ENCODE measurements at places on chromosomes 7 and 10.
A peak's percentile ranks its signal among the peaks of the same experiment; 100 is the strongest.

DNA sequence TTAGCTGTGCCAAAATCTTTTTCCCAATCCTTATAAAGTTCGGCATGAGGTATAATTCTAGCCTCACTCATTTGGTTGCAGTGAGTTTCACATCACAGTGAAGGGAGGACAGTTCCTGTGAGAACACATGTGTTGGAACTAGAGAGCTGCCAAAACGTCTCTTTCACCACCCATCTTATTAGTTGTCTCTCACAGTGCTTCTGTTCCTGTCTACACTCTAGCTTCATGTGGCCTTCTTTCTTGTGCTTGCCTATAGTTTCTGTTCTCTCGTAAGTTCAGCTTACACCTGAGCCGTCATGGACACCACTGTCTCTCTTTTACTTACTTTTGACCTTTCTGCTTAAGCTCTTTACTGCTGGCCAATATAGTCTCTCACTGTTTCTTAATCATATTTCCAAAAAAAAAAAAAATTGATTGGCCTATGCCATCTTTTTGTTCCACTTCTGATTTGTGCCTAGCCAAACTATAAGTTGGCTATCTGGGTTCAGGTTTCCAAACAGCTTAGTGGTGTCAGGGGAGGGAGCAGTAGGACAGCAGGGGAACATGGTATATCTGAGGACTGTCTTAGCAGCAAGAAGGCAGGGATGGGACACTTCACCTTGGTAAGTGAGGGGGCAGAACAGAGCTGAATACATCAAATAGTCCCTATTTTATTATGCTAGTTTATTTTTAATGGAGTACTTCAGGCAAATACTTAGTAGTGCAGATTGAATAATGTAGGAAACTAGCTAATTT is 38.0 kb downstream of the ZNRF2 start:
- DNase-seq: peak; percentile 28

DNA sequence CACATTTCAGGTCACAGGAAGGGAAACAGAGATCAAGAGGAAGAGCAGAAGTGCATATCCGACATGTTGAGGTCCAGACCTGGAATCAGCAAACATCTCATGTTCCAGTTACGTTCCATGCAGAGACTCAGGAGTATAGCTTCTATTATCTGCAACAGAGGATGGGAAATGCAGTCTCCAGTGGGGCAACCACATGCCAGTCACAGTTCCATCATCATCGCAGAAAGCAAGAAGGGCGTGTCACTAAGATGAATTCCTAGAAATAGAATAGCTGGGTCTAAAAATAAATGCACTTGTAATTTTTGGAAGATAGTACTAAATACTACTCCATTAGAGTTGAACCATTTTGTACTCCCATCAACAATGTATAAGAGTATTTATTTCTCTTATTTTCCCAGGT is 133.2 kb upstream of the MDFIC start:
- no peak for DNase-seq

- DNase-seq: no peak
Measured at GRCh38 chr7:95322854-95323253, 1.5 kb downstream of the PON1 start.

DNA sequence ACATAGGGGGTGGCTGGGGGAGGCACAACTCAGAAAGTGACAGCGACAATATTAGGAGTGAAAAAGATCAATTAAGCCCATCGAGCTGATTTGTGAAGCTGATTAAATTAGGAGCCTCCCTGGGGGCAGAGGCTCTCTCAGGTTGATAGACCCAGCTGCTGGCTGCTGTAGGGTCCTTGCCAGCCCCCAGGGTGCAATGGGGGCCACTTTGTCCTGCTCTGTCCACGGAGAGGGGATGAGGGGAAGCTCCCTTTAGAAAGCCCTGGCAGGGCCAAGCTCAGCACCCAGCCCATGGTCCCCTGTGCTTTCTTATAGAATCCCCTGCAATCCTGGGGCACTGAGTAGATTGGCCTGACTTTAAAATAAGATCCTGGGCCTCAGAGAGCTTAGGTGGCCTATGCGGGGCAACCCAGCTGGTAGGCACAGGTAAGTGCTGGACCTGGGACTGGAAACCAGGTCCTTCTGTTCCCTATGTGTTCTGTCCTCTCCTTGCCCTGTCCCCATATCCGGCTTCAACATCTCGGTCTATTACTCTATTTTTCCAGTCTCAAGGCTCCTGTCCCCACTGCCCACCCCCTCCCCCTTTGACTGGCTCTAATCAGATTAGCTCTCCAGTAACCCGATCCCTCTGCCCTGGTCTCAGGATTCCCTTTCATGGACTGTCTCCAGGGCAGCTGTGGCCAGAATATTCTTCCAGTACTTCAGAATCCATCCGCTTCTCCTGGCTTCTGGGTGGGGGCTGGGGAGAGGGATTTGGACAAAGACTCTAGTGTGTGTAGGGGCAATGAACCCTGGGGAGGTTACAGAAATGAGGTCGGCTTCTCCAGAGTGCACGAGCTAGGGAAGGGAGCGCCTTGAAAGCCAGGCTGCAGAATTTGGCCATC is 259.6 kb downstream of the RPS24 start:
- no peak for DNase-seq

GRCh38 chr7:100465702-100466311 is 1.7 kb upstream of the SPACDR start:
- no peak for DNase-seq

- DNase-seq: no peak
Measured at GRCh38 chr7:102036958-102037357, 219.5 kb downstream of the CUX1 start.

DNA sequence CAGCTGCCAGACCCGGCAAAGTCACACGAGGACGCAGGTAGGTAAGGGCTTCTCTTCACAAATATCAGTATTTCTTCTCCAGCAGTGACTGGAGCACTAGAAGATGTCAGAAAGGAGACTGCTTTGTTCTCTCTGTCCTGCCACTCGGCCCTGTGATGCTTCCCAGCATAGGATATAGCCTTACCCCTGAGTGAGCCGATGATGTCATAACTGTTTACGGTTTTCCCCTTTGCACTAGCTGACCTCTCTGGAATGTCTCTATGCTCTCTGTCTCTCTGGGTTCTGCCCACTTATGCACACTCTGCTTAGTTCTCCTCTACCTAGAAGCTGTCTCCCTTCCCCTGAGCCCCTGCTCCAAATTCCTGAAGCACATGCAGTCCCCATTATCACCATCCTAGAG is 167.5 kb upstream of the PODXL start:
- no peak for DNase-seq

GRCh38 chr10:8336629-8337331 is 282.3 kb downstream of the GATA3 start:
- DNase-seq: no peak

- no peak for DNase-seq
Measured at GRCh38 chr10:5818048-5818331, 4.8 kb upstream of the GDI2 start.

All from GM13977 (cell line).